ENCODE measurements at places on chromosomes 3 and 15.

GRCh38 chr3:192038726-192039125, 577.8 kb downstream of the PYDC2 start:
- no peak for DNase-seq

GRCh38 chr15:66864871-66865281, 162.8 kb downstream of the SMAD6 start:
- DNase-seq = no peak

DNA sequence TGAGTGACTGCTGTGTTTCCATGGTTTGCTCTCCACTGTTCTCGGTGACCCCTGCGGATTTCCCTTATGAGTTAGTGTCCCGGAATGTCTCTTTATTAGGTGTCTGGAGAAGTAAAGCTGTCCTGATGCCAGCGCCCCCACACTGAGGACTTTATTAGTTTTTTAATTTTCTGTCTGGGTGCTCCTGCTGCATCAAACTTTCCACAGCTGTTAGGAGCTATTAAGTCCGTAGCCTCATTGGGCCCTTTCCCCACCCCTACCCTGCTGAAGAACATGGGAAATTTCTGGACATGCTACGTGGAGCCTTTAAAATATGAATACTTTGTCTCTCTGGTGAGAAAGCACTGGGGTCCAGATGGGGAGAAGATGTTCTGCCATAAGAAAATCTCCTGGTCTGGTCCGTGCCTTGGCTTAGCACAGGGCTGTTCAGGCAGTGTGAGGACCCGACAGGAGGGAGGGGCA, 161.7 kb upstream of the HES1 start:
- DNase-seq = peak; percentile 53

DNA sequence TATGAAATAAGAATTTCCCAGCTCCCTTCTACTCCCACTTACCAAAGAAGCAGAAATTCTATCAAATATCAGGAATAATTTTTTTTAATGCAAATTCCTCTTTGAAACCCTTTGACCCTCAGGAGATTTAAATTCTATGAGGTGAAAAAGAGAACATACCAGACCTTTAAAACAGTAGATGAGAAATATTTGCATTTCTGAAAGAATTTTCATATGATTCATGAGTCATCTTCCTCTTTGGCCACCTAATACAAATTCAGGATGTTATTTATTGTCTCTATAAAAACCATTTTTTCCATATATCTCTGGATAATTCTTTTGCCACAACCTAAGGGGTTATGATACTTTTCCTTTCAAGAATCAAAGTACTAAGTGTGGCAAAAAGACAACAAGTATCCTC, 67.3 kb upstream of the ST3GAL6 start:
- DNase-seq = peak; percentile 25

GRCh38 chr15:64691896-64692565, 83.4 kb downstream of the RBPMS2 start:
- no peak for DNase-seq

DNA sequence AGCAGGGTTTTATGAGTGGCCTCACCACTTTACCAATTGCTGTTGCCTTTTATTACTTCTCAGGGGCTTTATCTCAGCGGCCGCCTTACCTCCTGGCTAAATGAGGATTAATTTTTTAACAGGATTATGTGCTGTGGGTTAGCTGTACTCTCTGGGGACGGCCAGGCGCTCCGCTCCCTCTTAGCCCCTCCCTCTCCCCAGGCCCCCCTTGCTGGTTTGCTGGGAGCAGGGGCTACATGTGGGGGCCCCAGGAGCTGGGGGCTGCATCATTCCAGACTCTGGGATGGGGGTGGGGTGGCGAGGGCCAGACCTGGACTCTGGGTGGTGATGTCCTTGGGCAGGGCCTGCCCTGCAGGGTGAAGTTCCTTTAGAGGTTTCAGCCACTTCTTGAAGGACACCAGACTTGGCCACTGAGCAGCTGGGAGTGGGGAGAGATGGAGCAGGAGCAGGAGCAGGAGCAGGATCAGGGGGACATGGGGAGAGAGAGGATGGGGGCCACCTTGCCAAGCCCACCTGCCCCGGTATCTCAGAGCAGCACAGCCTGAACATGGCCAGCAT, 196.1 kb downstream of the GOLGA6L6 start:
- DNase-seq = no peak

DNA sequence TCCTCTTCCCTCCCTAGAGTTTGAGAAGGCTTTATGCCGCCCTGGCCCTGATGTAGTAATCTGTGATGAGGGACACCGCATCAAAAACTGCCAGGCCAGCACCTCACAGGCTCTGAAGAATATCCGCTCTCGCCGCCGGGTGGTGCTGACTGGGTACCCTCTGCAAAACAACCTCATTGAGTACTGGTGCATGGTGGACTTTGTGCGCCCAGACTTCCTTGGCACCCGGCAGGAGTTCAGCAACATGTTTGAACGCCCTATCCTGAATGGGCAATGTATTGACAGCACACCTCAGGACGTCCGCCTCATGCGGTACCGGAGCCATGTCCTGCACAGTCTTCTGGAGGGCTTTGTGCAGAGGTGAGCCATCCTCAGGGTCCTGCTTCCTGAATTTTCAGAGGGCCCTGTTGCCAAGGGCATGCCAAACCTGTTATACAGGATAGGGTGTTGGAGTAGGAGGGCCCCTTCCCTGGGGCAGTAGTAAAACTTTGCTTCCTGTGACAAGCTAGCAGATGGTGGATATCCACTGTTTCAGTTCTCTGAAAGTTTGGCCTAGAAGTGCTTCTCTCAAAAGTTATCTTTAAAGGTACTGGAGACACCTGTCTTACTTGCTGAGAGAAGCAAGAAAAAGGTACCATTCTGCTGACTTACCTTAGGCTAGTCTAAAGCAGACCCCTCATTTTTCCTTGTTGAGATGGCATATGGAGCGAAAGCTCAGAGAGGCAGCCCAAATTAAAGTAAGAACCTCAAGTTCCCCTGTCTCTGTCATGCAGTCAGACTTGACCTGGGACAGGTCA, 33.7 kb upstream of the TEX264 start:
- no peak for DNase-seq

Data from fibroblast of lung (primary cell).